AG04449 (cell line): ENCODE measurements at places on chromosomes 5 and 9.

DNA sequence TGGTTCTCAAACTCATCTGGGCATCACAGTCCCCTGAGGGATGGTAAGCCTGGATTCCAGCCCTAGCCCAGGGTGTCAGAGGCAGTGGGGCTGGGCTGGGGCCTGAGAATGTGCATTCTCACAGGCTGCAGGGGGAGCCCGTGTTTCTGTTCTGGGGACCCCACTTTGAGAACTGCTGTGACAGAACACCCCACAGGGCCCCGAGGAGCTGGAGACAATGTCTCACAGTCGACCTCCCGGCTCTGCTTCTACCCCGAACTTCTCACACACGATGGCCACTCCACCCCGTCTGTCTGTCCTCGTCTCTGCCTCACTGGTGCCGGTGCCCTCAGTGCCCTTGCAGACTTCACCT, 130.0 kb downstream of the CACNA1B start:
- DNase-seq: no peak

GRCh38 chr5:25029004-25029403, 384.2 kb upstream of the CDH10 start:
- no peak for DNase-seq

DNA sequence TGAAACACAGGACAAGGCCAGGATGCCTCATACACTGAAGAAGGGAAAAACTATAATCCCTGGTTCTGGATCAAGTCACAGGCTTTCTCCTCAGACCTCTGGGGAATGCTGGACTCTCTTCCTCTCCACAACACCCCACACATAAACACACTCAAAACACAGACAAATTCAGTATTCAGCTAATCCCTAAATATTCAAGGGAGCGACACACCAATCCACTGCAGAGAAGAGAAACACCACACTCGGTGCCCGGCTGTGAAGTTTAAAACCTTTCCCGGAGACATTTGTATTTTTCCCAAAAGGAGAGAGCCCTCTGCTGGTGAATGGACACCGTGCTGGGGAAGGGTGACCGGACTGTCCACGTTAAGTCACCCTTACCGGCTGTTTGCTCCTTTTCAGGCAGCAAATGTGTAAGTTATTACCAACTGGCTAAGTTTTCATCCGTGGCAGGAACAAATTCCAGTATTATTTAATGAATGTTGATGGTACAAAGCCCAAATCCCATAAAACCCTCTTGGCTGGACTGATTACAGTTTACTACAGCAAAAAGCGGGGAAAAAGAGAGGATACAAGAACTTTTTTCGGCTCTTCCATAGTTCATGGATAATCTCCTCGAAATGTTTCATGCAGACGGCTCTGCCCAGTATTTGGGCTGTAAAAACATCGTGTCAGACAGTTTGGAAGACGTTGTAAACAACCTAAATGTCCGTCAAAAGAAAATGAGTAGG, 130.9 kb upstream of the SLC30A5 start:
- no peak for DNase-seq

DNA sequence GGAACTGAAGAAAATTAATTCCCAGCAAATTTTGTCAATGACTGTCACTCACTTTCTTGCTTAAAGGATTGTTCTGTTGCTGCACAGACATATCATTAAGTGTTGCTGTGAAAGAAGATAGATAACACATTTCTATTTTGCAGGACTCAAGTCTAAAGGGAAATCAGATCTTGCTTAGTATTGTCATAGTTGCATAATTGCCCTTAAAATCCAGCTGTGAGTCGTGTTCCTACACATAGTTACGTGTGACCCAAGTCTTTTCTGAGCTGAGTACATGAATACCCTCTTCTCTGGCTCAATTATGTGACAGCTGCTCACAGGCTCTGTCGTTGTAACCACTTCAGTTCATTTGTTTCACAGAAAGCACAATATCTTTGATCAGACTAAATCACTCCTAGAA, 390.8 kb downstream of the DTWD2 start:
- DNase-seq: no peak

DNA sequence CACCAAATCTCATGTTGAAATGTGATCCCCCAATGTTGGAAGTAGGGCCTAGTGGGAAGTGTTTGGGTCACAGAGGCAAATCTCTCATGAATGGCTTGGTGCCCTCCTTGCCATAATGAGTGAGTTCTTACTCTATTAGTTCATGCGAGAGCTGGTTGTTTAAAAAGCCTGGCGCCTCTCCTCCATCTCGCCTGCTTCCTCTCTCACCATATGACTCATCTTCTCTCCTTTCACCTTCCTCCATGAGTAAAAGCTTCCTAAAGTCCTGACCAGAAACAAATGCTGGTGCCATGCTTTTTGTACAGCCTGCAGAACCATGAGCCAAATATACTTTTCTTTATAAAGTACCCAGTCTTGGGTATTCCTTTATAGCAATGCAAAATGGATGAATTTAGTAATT, 20.9 kb upstream of the ARHGAP26 start:
- no peak for DNase-seq

DNA sequence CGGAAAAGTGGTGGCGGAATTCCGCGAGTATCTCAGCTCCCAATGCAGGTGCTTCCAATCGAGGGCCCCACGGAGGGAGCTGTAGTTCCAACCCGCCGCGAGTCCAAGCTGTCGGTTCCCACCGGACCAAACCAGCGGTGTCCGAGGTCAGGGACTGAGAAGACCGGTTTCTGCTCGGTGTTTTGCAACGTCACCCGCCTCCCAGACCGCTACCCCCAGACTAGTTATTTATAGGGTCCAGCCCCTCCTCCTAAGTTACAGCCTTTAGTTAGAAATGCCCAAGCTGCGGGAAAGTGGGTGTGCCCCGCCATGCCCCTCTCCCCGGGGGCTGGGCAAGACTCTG, 677 bp upstream of the MYORG start:
- DNase-seq: no peak

GRCh38 chr5:55303238-55303690, 4.2 kb downstream of the DHX29 start:
- peak; percentile 82 for DNase-seq

- DNase-seq: no peak
Observed at GRCh38 chr5:107455111-107455544, 215.6 kb downstream of the EFNA5 start.

DNA sequence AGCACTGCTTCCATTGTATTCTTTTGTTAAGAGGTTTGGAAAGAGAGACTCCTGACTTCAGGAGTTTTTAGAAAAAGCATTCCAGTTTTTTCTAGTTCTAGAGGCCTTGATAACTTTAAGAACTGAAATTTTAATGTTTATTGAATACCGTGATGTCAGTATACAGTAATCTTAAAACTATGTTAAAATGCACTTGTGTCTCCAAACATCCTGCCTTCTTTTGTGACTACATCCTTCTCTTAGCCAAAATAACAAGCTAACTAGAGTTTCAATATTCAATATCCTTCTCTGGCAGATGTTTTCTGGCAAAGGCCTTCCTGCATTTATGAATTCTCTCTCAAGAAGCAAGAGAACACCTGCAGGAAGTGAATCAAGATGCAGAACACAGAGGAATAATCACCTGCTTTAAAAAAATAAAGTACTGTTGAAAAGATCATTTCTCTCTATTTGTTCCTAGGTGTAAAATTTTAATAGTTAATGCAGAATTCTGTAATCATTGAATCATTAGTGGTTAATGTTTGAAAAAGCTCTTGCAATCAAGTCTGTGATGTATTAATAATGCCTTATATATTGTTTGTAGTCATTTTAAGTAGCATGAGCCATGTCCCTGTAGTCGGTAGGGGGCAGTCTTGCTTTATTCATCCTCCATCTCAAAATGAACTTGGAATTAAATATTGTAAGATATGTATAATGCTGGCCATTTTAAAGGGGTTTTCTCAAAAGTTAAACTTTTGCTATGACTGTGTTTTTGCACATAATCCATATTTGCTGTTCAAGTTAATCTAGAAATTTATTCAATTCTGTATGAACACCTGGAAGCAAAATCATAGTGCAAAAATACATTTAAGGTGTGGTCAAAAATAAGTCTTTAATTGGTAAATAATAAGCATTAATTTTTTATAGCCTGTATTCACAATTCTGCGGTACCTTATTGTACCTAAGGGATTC, 43.1 kb downstream of the NDFIP1 start:
- peak; percentile 41 for DNase-seq

GRCh38 chr9:108534741-108535140, 321.0 kb downstream of the ACTL7B start:
- peak; percentile 50 for DNase-seq

GRCh38 chr5:71695595-71695994, 23.5 kb upstream of the CARTPT start:
- DNase-seq: no peak
